ENCODE measurements at places on chromosomes 6 and 20.
A peak's percentile ranks its signal among the peaks of the same experiment; 100 is the strongest.

DNA sequence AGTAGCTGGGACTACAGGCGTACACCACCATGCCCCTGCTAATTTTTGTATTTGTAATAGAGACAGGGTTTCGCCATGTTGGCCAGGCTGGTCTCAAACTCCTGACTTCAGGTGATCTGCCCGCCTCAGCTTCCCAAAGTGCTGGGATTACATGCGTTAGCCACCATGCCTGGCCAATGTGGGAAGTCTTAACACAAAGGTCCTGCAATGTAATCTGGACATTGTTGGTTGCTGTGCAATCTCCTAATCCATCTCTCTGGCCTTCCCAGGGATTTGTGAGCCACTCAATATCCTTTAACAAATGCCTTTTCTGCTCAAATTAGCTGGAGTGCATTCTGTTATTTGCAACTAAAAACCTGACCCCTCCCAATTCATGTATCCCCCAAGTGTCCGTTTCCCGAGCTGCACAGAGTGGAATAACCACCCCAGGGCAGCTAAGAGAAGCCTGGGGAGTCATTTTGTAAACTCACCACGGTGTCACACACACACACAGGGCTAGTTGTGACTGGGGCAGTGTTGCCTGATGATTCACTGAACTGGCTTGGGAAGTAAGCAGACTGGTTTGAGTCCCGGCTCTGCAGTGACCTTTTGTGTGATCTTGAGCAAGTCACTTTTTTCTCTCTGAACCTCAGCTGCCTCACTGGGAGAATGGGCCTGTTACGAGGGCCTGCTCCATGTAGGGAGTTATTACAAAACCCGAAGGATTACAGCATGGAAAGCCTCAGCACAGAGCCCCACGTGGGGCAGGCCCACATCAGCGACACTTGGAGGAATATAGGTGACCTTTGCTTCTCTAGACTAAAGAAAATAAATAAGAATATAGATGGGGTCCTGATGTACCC, 152.3 kb downstream of the ZMYND8 start:
- DNase-seq, result no peak

DNA sequence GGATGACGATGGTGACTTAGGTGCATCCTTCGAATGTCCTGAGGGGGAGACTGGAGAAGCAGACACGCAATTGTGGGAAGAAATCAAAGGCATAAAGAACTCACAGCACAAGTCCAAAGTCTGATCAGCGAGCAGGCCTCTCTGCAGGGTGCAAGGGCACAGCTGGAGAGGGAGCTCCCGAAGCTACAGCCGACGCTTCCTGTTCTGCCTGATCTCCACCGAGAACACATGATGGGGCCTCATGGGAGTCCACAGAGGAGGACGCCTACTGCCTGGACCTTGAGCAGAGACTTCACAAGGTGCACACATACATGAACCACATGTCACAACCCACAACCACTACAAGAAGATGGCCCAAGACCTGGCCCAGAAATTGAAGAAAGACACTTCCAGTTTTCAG, 51.4 kb downstream of the RIN2 start:
- DNase-seq, result no peak

- no peak for DNase-seq
Observed at GRCh38 chr6:109117346-109118035, 22.2 kb downstream of the CEP57L1 start.

DNA sequence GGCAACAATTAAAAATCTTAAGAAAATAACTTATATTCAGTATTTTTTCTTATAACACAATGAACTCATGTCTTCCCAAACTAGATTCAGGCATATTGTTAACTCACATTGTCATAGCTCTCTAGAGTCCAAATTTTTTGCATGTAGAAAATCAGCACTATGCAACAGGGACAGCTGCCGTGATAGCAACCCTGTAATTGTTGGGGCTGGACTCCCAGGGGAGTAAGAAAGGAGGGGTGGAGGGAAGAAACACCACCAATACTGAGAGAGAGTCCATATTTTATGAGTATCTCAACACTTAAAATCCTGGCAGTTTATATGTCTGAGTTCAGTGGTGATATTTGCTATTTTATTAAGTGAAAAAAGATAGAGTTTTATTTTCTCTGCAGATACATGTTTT, 89.6 kb upstream of the HS3ST5 start:
- DNase-seq, result no peak

- DNase-seq, result no peak
Observed at GRCh38 chr20:49543071-49543857, 24.7 kb downstream of the PTGIS start.

DNA sequence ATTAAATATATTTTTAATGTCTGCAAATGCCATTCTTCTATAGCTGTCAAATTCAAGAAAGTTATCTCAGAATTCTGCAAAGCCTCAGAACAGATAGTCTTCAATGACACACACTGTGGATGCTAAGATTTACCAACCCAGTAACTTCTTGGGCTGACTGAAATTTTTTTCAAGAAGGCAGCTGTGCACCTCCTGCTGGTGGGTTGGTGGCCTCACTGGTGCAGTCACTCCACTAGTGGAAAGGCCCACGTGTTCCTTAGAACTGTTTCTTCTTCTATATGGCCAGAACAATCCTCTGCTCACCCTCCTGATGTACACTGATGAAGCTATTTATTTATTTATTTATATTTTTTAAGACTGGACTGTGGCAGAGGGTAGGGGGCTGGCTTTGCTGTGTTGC, 28.1 kb upstream of the MTCL3 start:
- DNase-seq, result no peak

DNA sequence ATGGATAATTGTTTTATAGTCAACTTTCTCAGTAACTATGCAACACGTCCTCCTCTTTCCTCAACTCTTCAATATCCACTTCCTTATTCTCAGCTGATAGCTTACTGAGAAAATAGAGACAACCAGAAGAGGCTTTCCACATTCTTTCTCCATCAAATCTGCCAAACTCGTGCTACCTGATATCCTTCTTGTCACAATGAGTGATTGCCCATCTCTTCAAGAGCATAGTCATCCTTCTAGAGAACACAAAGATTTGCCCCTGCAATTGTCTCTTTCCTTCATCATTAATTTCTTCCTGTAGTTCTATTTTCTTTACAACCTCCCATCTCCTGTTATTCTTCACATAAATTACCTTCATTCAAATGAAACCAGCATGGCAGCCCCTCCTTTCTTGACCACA, 75.9 kb upstream of the RGS17 start:
- DNase-seq, result no peak

DNA sequence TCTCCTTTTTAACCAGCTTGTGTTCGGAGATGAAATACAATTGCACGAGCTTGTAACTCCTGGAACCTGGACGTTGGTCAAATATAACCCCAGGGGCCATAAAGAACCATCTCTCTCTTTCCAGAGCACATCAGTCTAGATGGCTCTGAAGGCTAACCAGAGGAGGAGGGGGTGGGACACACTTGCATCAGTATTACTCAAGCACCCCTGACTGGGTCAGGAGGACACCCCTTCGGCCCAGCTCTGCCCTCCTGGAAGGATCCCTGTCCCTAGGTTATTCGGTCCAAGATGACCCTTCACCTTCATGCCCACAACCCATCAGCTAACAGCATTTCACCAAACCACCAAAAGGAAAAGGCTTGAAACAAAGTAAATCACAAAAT, 67.1 kb downstream of the FYN start:
- no peak for DNase-seq

- DNase-seq, result no peak
Observed at GRCh38 chr6:93059911-93060310, 359.4 kb downstream of the EPHA7 start.

DNA sequence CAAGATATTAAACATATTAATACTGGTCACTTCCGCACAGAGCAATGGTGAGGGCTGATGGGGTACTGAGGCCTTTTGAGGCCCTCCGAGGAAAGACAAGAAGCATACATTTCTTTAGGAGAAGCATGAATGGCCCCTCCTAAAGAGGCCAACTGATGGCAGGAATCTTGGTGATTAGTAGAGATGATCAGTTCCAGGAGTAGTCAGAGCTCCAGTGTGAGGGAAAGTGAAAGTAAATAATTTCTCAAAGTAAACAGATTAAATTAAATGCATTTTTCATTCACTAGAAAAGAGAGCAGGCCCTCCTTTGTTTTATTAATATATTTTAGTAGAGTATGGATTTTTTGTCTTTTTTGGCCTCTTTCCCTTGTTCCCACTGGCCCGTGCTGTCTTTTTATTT, 38.2 kb downstream of the NOX3 start:
- no peak for DNase-seq

GRCh38 chr20:48709058-48709691, 118.6 kb downstream of the PREX1 start:
- no peak for DNase-seq

- no peak for DNase-seq
Observed at GRCh38 chr20:51562027-51562331, 19.5 kb upstream of the NFATC2 start.

- no peak for DNase-seq
Observed at GRCh38 chr6:157638779-157639178, 184.3 kb upstream of the SNX9 start.

- DNase-seq, result peak; percentile 35
Observed at GRCh38 chr6:41191569-41191968, 9.4 kb downstream of the TREML2 start.

DNA sequence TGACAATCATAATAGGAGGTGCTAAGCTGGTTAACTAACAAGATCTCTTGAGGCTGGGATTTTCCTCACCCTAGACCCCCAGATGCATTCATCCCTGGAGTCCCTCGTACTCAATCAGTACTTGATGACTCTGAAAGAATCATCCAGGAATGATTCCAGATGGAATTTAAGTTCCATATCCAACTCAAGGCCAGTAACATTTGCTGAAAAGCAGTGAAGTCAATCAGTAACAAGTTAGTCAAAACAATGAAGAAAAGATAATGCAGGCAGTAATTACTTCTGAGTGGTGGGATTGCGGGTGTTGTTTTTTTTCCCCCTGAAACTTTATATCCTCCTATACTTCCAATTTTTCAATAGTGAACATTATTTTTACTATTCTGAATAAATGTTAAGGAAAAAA, 18.6 kb downstream of the GMDS start:
- DNase-seq, result no peak

GRCh38 chr6:167409079-167409478, 84.2 kb downstream of the TTLL2 start:
- no peak for DNase-seq

DNA sequence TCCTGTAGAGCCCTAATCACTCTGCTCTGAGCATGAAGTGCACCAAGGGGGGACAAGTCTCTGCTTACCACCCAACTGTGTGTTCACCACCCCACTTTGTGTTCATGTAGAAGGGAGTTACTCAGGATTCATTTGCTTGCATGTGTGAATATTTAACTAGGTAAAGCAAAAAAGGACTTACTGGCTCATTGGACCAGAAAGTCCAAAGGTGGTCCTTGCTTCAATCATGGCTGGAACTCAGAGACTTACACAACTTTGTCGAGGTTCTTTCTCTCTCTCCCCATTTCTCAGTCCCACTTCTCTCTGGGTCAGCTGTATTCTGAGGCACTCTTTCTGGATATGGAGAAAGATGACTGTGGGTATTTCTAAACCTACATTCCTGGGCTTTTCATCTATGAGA, 4.0 kb downstream of the TMEM200A start:
- DNase-seq, result no peak

DNA sequence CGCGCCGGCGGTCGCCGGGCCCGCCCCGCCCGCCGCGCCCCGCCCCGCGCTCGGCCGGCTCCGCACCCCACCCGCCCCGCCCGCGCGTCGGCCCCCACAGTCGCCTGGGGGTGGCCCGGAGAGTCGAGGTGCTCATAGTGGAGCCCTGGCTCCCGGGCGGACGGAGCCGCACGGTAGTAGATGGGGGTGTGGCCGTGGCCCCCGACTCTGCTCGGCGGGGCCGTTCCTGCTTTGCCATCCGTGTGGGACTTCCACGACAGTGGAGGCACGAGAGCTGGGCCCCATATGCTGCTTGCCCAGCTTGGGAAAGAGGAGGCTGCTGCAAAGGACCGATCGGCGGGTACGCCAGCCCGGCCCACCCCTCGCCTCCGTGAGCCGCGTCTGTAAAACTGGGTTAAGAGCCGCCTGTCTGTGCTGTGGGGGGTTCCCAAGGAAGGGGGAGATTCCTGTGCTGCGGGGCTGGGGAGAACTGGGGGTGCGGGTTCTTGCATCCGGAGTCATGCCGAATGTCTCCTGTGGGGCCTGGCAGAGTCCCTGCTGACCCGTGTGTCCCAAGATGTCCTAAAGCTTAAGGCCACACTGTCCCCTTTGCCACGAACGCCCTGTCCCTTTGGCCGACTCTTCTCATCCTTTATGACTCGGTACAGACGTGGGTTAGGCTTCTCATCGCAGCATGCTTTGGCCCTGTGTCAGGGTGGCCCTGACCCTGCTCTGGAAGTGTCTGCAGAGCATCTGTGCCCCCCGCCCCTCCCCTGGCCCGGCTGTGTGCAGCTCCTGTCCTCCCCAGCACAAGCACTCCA, at the start of gene OPRL1:
Gene OPRL1, plus strand, starts transcription at position 70 of the 800 bp plus-strand sequence. CDS start 12,639 bp downstream, outside the sequence.
- DNase-seq, result peak; percentile 59

- DNase-seq, result no peak
Observed at GRCh38 chr20:19909725-19910124, 107.4 kb upstream of the NAA20 start.

DNA sequence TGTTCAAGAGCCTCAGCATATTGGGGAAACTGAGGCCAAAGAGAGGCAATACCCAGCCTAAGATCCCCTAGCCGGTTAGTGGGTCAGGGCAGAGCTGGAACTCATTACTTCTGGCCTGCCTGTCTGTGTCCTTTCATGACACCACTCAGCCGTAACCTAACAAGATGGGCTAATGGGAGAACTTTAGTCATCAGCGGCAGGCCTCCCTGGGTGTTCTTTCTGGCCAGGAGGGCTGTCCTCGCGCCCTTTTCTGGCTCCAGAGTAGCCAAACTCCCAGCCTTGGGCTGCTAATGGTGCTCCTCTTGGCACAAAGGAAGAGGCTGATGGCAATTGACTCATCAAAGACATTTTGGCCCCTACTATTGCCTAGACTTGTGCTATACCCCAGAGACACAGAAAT, 76.6 kb downstream of the NCR2 start:
- no peak for DNase-seq

All from stimulated activated naive CD8-positive, alpha-beta T cell treated with anti-CD3 and anti-CD28 coated beads, Interleukin-15, amount 100 ng/mL, for 72 hours (primary cell).